ENCODE measurements at places on chromosomes 4 and X.

GRCh38 chr4:112036886-112037285, 108.4 kb upstream of the FAM241A start:
- no peak for DNase-seq

GRCh38 chr4:153207027-153207426, 2.8 kb downstream of the TRIM2 start:
- no peak for DNase-seq

- no peak for DNase-seq
Measured at GRCh38 chr4:153531976-153532626, 65.9 kb downstream of the TMEM131L start.

DNA sequence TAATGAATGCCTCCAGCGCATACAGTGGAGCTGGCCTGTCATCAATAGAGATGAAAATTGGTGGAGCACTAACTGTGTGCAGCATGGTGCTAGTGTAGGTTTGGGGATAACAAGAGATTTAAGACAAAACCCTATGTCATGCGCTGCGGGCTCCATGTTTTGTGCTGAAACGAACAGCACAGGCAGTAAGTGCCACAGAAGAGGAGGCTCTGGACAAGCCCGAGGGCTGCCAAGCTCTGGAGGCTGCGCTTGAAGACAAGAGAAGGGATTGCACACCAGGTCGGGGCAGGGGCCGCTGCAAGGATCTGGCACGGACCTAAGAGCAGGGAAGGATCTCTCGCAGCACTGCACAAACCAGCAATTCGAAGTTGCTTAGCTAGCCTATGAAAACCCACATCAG, 35.5 kb downstream of the TENM3 start:
- no peak for DNase-seq

GRCh38 chrX:23667239-23668177, at the start of gene PRDX4:
PRDX4 (plus strand) TSS chrX:23667493; CDS start chrX:23667571, 78 bp downstream.
- DNase-seq = peak; percentile 52

- DNase-seq = no peak
Measured at GRCh38 chr4:52870225-52870624, 8.1 kb downstream of the RASL11B start.

- no peak for DNase-seq
Measured at GRCh38 chr4:40275065-40275730, 59.9 kb upstream of the CHRNA9 start.
